ENCODE measurements at places on chromosomes 5 and 9.

- no peak for DNase-seq
These were observed 309.8 kb downstream of the TRPM3 start for GRCh38 chr9:70811638-70812037.

GRCh38 chr9:95317119-95317892 is at the start of gene FANCC:
Gene FANCC (minus strand): TSS chr9:95317709. CDS start chr9:95249291, 68,418 bp downstream.
- peak; percentile 76 for DNase-seq

- DNase-seq = no peak
These were observed 2019.5 kb upstream of the NUDT12 start for GRCh38 chr5:105581988-105582690.

DNA sequence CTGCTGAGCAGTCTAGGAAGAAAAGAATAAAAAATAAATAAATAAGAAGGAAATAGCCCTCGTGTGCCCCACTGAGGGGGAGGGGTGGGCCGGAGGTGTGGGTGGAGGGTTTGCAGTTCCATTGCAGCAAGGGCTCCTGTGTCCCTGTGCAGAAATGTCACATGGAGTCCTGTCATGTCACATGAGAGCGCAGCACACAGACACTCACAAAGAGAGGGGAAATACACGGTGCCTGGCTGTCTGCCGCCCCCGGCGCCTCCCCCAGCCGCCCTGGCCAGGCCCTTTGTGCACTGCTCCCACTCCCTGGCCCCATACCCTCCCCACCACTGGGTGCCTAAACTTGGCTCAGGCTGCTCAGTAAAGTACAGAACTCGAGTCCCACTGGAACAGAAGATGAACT is 55.6 kb upstream of the SPTLC1 start:
- no peak for DNase-seq

GRCh38 chr5:64506567-64507263 is 900 bp downstream of the RGS7BP start:
- no peak for DNase-seq

GRCh38 chr9:21801683-21802417 is 586 bp upstream of the MTAP start:
- DNase-seq = no peak

- no peak for DNase-seq
These were observed 160.8 kb upstream of the KLF4 start for GRCh38 chr9:107650321-107650720.

GRCh38 chr5:95822043-95822541 is 434 bp downstream of the GLRX start:
- DNase-seq = no peak

DNA sequence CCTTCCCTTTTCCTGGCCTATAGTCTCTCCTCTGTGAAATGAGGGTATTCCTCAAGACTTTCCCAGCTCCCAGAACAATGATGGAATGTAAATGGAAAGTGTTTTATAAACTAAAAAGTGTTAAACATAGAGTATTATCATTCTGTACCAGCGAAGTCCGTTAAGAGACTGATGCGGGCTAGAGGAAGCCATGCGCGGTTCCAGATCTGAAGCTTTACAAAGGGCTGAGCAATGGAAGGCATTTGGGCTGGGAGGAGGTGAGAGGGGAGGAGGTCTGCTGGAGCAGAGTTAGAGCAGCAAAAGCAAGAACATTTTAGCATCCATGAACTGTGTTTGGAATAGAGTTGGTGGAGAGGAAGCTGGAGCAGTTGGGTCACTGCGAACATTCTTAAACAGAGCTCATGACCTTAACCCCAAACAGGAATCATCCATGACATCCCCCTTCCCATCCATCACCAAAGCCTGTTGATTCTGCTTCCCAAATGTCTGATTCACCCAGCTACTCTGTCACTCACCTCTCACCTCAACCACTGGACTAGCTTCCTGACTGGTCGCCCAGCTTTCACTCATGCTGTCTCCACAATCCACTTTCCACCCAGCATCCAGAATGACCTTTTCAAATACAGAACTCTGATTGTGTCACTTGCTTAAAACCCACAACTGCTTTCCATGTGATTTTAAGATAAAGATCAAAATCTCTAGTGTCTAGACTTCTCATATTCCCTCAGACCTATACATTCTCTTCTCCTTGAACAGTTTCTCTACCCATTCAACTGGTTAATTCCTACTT is 37.1 kb downstream of the CDK5RAP2 start:
- DNase-seq = no peak

DNA sequence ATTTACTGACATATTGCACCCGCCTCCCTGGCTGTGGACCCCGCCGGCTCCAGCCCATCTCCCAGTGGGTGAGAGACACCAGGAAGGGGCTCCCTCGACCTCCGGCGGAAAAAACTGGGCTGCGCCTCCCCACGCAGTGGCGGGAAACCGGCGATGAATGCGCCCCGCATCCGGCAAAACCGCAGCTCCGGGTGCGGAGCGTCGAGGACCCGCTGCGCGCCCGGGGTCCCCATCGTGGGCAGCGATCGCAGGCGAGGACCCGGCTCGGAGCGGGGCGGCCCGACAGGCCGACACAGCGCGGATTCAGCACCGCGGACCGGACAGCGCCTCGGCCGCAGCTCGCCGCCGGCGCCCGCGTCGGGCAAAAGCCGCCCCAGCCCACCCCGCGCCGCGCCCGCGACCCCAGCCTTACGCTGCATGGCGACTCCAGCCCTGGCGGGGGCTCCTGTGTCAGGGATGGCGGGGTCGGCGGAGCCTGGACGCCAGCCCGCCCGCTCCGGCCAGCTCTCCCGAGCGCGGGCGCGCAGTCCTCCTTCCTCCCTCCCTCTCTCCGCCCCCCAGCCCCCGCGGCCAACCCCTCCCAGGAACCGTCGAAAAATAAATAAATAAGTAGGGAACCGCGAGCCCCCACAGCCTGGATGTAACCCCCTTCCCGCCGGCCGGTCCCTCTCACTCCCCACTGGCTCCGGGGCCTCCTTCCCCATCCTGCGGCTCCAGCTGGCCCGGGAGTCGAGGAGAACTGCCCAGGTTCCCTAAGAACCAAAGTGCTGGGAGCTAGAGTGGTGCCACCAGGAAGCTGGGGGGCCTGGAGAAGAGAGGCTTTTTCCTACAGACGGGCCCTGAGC is 3.1 kb downstream of the LHX3 start:
- DNase-seq = no peak

- DNase-seq = peak; percentile 82
These were observed 226.5 kb upstream of the MAP3K1 start for GRCh38 chr5:56588636-56589480.

DNA sequence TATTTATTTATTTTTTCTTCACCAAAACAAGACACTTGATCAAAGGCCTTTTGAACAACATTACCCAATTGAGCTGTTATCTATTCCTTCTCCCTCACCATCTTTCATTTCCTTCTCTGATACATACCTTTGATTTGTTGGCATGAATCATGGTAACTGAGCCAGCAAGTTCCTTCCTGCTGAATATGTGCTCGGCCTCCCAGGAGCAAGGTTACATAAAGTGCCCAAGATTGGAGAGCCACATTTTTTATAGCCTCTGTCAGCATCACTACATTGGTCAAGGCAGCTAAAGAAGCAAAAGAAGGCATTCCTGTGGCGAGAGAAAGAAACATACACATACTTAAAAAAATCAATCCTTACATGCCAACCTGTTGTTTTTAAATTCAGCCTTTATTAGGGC is 369.6 kb downstream of the CYLC2 start:
- no peak for DNase-seq

- DNase-seq = no peak
These were observed 222.5 kb downstream of the EPB41L4A start for GRCh38 chr5:112196584-112196983.

DNA sequence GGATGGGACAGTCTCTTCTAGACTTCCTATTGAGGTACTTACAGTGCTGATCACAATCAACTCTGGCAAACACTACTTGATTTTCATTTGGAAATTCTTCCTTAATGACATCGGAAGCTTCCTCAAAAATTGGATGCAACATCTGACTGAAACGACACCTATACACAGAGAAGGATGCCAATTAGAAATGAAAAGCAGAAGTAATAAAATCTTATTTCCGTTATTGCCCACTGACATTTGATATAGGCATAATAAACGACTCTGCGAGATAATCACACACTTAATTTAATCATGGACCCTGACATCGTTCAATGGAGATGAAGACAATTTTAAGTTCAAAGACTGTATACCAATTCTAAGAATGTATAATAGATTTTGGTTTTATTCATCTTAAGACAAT is 46.4 kb downstream of the ERP44 start:
- no peak for DNase-seq

GRCh38 chr9:34197756-34198711 is 19.2 kb downstream of the UBAP1 start:
- DNase-seq = no peak

All from central memory CD4-positive, alpha-beta T cell (primary cell).